Suprapubic skin (tissue), 4 donors: ENCODE measurements at places on chromosomes 5 and 9. TPM values are rescaled to one million over a fixed set of nuclear protein-coding genes. Genes with fewer than 3 reads are reported as not detected.

UBE2R2 gene
- 35.7 TPM for total RNA-seq

ECM2 gene
- 3.8 TPM for total RNA-seq

ANKRD18A gene
- total RNA-seq: 4.6 TPM

BASP1 gene
- total RNA-seq: 26.7 TPM

OLFM1 gene
- total RNA-seq: 9.6 TPM

SYK gene
- total RNA-seq: 31.6 TPM

HTR4 gene
- 0.34 TPM for total RNA-seq

SNAPC3 gene
- 20.1 TPM for total RNA-seq

TAS2R1 gene
- not detected for total RNA-seq

PTPN3 gene
- 36.8 TPM for total RNA-seq

LARP1 gene
- 127 TPM for total RNA-seq

PCDHB10 gene
- total RNA-seq: 1.4 TPM

BARHL1 gene
- not detected for total RNA-seq

ABL1 gene
- total RNA-seq: 31.3 TPM

DNLZ gene
- total RNA-seq: 43.4 TPM

QRFP gene
- total RNA-seq: not detected

WWC1 gene
- 28.3 TPM for total RNA-seq

KIF12 gene
- total RNA-seq: 2.8 TPM

TRIM7 gene
- 79.0 TPM for total RNA-seq

RABL6 gene
- 62.5 TPM for total RNA-seq

RXRA gene
- 192 TPM for total RNA-seq

TMED9 gene
- 84.5 TPM for total RNA-seq

TAF11L10 gene
- total RNA-seq: not detected

INSYN2B gene
- 0.53 TPM for total RNA-seq

PDE6A gene
- total RNA-seq: 2.9 TPM

PALM2AKAP2 gene
- total RNA-seq: 0.30 TPM

ARHGEF39 gene
- 3.3 TPM for total RNA-seq

RPP25L gene
- total RNA-seq: 23.5 TPM

TMEM252 gene
- not detected for total RNA-seq

CAVIN4 gene
- total RNA-seq: not detected

ITGA2 gene
- 54.5 TPM for total RNA-seq

ADRA1B gene
- total RNA-seq: not detected

ANXA2R gene
- not detected for total RNA-seq

GNA14 gene
- total RNA-seq: 0.42 TPM

MEGF10 gene
- total RNA-seq: 2.9 TPM

ALDH1A1 gene
- 7.7 TPM for total RNA-seq

CA9 gene
- 2.8 TPM for total RNA-seq

C5orf63 gene
- 2.2 TPM for total RNA-seq

STPG3 gene
- total RNA-seq: not detected

HMCN2 gene
- 4.9 TPM for total RNA-seq

BTF3 gene
- total RNA-seq: 851 TPM

LCN2 gene
- 6.0 TPM for total RNA-seq

CYLC2 gene
- total RNA-seq: not detected

PCDHB3 gene
- total RNA-seq: 2.2 TPM

DPYSL3 gene
- total RNA-seq: 12.0 TPM

MPDZ gene
- total RNA-seq: 4.7 TPM

SETX gene
- total RNA-seq: 43.0 TPM

OR1L1 gene
- total RNA-seq: not detected
